ENCODE measurements at places on chromosomes 12 and 14. TPM values are rescaled to one million over a fixed set of nuclear protein-coding genes. Genes with fewer than 3 reads are reported as not detected.
A peak's percentile ranks its signal among the peaks of the same experiment; 100 is the strongest.

DNA sequence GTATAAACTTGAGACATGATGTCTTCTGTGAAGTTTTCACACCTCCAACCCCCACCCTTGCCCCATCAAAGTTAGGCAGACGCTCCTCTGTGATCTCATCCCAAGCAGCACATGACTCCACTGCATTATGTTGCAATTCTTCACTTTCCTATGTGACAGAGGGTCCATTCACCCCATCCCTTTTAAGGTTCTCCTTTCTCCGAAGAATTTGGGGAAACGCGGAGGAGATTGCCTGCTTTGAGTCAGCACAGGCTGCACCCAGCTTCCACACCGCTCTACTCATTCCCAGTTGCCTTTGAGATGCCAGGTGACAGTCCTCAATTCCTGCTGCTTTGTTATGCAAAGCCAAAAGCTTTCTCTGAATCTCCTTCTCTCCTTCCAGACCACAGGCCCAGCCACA, 61.8 kb downstream of the PHLDA1 start:
- DNase-seq, result no peak

The ACOT6 gene
- not detected for total RNA-seq

- DNase-seq, result no peak
These were observed 53.6 kb downstream of the BRMS1L start for GRCh38 chr14:35879654-35880249.

DNA sequence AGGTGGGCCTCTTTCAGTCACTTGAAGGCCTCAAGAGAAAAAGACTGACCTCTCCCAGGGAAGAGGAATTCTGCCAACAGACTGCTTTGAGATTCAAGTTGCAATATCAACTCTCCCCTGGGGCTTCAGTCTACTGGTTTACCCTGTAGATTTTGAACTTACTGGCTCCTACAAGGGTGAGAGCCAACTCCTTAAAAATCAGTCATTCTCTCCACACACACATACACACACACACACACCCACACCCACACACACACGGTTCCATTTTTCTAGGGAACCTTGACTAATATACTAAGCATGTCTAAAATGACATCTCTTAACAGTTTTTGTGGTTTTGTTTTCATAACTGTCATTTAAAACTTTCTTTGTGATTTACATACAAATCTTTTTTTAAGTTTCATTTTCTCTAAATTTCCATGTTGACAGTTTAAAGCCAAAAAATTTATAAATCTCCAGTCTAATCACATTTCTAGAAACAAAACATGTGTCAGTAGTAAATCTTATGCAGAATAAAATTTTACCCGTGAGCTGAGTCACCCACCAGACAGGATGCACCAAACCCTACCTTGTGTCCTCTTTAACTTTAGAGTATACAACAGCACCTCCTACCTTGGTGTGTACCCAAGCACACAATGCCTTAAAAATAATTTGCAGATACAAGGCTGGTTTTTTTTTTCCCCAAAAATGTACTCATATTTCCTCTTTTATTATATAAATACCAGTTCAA, 394.6 kb downstream of the AEBP2 start:
- no peak for DNase-seq

The SLC10A1 gene
- total RNA-seq, result not detected

- DNase-seq, result no peak
These were observed 432 bp downstream of the IL25 start for GRCh38 chr14:23373041-23373440.

GRCh38 chr14:91103116-91103515, 10.8 kb upstream of the DGLUCY start:
- no peak for DNase-seq

The DIO3 gene
- total RNA-seq, result not detected

DNA sequence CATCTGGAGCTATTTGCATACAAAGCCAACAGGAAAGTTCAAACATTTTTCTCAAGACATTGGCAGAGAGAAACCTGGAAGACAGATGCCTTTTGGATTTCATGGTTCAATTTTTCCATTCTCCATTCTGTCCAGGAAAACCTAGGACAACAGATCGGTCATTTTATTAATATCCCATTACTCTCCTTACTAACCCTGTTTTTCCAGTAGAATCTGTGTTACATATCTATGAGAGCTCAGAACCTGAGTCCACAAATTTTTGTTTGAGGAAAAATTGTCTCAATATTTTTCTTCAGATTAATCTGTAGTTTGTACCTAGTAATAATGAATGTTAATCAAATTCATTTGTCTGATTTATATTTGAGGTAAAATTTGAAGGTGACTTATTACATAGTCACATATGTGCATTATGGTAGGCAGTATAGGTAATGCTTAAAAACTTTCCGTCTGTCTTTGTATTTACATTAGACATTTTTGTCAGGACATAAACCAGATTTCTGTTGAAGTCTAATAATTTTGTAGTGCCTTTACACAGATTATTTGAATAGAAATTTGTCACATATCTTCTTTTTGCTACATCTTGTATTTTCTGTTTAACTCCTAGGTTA, 75.3 kb downstream of the CCDC91 start:
- DNase-seq, result no peak

- no peak for DNase-seq
These were observed 2.6 kb upstream of the C14orf180 start for GRCh38 chr14:104576970-104577332.

GRCh38 chr12:31207799-31208465, 118.0 kb downstream of the SINHCAF start:
- no peak for DNase-seq

GRCh38 chr12:67633708-67634107, 14.8 kb upstream of the DYRK2 start:
- DNase-seq, result no peak

The RNASE2 gene
- total RNA-seq, result not detected

The RPGRIP1 gene
- not detected for total RNA-seq

- DNase-seq, result peak; percentile 75
These were observed 43.2 kb downstream of the APPL2 start for GRCh38 chr12:105192624-105193225.

- DNase-seq, result no peak
These were observed 275.4 kb downstream of the TRHDE start for GRCh38 chr12:72547573-72547972.

The RAD9B gene
- 0.49 TPM for total RNA-seq

- no peak for DNase-seq
These were observed 100.0 kb downstream of the PAPOLA start for GRCh38 chr14:96602186-96602585.

- no peak for DNase-seq
These were observed 9.6 kb downstream of the PTPN21 start for GRCh38 chr14:88545256-88545655.

GRCh38 chr12:61095111-61095510, 1165.1 kb upstream of the USP15 start:
- no peak for DNase-seq

GRCh38 chr14:79734151-79734550, 477.2 kb downstream of the DIO2 start:
- no peak for DNase-seq

The SSTR1 gene
- total RNA-seq, result 8.2 TPM

The USP5 gene
- total RNA-seq, result 141 TPM

GRCh38 chr12:56086608-56087007, 6.6 kb downstream of the ERBB3 start:
- no peak for DNase-seq

The NELL2 gene
- 140 TPM for total RNA-seq

- no peak for DNase-seq
These were observed 5.5 kb downstream of the NKX2-1 start for GRCh38 chr14:36514278-36515104.

The IL22 gene
- total RNA-seq, result not detected

The NEUROD4 gene
- total RNA-seq, result 206 TPM

The FOXG1 gene
- not detected for total RNA-seq

DNA sequence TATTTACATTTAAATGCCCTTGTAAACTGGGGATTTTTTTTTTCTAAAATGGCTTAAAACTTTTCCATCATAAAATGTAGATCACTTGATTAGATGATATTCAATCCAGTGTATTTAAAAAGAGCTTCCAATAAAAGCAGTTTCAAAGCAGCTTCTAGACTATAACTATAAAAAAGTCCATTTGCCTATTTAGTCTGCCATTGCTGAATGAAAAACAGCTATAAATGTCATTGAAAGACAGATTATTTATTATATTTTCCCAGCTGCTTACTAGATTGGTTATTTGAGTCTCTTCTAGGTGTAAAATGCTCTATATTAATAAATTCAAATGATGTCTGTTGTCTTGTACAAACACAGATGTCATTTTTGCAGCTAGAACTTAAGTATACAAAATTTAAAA, 414.8 kb downstream of the RMST start:
- DNase-seq, result no peak

GRCh38 chr14:65745396-65746190, 333.1 kb downstream of the FUT8 start:
- no peak for DNase-seq

The CLEC9A gene
- not detected for total RNA-seq

GRCh38 chr12:124599074-124599999, 31.9 kb upstream of the NCOR2 start:
- no peak for DNase-seq

DNA sequence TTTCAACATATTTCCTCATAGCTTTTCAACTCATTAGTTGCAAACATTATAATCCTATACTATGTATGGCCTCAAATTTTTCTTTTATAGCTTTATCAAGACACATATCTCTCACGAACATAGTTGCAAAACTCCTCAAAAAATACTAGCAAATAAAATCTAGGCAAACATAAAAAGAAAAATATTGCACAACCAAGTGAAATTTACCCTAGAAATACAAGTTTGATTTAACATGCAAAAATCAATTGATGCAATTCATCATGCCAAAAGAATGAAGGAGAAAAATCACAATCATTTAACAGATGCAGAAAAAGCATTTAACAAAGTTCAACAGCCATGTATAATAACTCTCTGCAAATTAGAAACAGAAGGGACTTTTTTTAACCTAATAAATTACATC, 33.3 kb upstream of the KCNH5 start:
- DNase-seq, result no peak

The SLC38A2 gene
- total RNA-seq, result 262 TPM

DNA sequence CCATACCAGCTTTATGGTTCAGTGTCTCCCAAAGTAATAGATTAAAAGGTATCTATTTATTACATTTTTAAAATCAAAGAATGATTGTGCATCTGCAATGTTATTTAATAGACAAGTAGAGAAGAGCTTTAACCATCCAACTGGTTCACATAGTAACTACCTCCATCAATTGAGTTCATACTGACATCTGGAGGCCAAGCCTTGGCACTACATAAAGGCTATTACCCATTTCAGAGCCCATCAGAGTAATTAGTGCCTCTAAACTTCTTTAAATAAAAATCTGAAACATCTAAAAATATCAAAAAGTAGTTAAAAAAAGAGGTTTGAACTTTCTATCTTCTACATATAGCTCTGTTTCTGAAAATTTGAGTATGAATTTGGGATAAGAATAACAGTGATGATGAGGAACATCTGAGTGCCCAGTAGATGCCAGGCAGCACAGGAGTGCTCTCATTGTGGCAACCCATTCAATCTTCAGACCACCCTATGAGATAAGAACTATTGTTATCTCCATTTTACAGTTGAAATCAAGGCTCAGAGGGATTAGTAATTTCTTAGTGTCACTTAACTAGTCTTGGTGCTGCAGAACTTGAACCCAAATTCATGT, 132.9 kb upstream of the DAAM1 start:
- DNase-seq, result no peak

GRCh38 chr14:105588236-105588860, 62.0 kb downstream of the TMEM121 start:
- DNase-seq, result no peak

The PITPNM2 gene
- 19.6 TPM for total RNA-seq

GRCh38 chr12:22051114-22051698, 5.2 kb downstream of the CMAS start:
- DNase-seq, result no peak

DNA sequence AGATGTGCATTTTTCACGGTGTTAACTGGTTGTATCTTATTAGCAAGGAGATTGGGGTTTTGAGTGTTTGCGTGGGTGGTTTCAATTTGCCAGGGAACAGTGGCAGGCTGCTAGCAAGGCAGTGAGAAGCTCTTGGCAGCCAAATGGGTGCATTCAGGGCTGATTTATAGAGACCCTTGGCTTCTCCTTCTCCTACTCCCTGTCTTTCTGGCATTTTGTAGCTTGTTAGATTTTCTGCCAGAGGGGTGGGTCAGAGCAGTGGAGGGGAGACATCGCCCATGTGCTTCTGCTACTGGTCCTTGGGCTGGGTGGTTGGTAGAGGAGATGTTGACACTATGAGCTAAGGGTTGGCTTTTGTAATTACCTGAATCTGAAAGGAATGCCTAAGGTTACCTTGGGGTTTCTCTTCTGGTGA, 9.6 kb downstream of the CALM1 start:
- DNase-seq, result no peak

- peak; percentile 99 for DNase-seq
These were observed at the start of gene PTGR2 for GRCh38 chr14:73851567-73852382. Gene PTGR2, plus strand, starts transcription at chr14:73851831. Its CDS starts 7,032 bp downstream, at chr14:73858863.

- DNase-seq, result no peak
These were observed 18.7 kb downstream of the A2ML1 start for GRCh38 chr12:8840938-8841633.

The STAC3 gene
- 12.1 TPM for total RNA-seq

GRCh38 chr12:126042286-126042685, 977.1 kb downstream of the AACS start:
- DNase-seq, result no peak

The CHGA gene
- 663 TPM for total RNA-seq

DNA sequence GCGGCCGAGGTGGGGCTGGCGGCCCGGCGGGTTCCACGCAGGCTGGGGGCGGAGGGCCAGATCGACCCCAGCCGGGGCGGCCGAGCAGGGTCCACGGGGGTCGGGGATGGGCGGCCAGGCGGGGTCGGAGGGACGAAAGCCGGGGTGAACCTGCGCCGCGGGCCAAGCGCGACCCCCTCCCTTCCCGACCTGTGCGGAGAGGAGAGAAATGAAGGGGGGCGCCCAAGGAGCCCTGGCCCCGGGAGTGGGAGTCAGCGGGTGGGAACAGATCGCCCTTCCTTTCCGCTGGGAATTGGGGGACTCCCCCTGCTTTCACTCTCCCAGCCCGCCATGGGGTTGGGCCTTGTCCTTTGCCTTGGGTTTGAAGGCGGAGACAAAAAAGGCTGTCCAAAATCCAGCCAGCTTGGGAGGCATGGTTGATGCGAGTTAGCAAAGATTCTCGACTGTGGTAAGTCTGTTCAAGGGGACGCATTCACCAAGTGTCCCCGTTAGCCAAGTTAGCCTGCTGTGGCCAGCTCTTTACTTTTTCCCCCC, 559 bp upstream of the CKAP4 start:
- peak; percentile 64 for DNase-seq
